ENCODE measurements at places on chromosomes 1 and 21.
A peak's percentile ranks its signal among the peaks of the same experiment; 100 is the strongest.

DNA sequence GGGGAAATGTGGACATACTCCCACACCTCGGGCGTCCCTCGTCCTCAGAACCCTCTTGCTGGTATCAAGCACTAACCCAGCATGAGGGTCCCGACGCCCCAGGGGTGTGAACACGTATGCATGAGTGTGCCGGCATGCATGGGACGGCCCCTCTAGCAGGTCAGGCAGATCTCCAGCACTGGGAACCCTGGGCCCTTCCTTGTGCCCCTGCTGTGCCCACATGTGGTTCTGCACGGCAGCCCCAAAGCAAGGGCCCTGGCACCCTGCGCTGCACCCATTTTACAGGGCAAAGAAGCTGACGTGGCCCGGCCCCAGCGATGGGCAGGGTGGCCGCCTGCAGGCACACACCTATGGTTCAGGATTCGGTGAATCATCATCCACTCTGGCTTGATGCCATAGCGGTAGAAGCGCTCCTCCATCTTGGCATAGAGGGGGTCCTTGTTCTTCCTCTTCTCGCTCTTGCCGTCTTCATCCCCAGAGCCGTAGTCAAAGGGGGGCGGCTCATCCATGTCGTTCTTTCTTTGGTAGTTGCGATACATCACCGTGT, 34.2 kb downstream of the CHD5 start:
- DNase-seq = no peak

DNA sequence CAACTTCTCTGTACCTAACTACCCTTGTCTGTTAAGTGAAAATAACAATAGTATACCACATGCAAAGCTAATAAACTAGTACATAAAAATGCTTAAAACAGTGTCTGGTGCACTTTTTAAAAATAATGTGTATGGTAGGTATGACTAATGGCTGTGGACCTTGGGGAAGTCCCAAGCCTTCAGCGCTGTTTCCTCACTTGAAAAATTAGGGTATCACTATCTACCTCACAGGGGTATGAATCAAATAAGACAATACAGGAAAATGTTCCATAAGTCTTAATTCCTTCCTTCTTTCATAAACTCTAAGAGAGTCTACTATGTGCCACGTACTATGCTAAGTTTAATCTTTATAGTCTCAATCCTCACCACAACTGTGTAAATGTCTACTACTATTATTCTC, 32.0 kb downstream of the EGLN1 start:
- DNase-seq = no peak

GRCh38 chr1:204879351-204879750, 8.7 kb downstream of the NFASC start:
- DNase-seq = no peak

DNA sequence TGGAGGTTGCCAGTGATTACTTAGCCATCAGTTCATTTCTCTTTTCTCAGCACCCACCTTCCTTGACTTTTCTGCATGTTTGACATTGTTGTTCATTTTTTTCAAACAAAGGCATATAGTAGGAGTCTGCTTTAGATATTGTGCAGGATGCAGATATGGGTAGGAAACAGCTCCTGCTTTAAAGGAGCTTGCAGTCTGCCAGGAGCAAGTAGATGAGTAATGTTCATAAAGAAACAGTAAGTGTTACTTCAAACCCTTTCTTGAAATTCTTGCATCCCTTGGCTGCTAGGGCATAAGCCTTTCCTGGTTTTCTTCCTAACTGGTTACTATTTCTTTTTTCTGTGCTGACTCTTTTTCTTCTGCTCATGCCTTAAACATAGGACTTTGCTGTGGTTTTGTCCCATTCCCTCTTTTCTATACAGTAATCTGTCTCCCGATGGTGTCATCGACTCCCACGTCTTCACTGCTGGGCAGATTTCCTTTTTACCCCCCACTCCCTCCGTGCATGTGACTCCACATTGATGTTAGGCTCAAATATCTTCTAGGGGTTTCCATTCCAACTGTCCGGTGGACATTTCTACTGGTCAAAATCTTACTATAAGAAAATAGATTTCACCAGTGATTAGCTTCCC, 20.4 kb downstream of the PTGFRN start:
- DNase-seq = no peak

DNA sequence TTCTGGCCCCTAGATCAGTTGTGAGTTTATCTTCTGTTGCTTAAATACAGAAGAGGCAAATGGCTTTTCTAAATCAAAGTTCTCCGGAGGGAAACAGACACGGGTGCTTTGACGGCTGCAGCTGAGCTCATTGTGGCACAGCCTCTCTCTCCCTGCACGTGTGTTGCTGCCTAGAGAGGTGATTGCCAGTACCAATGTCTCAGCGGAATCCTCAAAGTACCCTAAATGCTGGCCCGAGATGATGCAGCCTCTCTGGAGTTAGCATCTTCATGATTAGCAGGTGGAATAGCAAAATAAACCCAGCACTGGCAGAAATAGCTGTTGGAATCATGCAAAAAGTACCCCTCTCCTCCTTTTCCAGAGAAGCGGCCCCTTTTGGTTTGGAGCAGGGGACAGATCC, 192.2 kb downstream of the PRDM2 start:
- DNase-seq = no peak

DNA sequence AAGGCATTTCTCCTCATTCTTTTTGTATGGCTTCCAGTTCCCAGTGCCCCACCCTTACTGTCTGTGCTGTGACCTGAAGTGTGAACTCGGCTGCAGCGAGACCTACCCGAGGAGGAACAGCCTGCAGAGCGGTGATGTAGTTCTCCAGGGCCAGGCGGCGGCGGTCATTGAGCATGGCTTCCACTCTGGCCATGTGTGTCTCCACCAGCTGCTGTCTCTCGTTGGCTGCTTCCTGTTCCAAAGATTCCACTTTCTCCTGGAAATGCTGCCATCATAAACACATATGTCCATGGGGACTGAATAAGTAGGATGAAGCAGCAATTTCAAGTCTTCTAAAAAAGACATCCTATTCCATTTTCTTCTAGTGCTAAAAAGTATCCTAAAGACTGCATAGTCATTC, 195.6 kb downstream of the APP start:
- DNase-seq = no peak

DNA sequence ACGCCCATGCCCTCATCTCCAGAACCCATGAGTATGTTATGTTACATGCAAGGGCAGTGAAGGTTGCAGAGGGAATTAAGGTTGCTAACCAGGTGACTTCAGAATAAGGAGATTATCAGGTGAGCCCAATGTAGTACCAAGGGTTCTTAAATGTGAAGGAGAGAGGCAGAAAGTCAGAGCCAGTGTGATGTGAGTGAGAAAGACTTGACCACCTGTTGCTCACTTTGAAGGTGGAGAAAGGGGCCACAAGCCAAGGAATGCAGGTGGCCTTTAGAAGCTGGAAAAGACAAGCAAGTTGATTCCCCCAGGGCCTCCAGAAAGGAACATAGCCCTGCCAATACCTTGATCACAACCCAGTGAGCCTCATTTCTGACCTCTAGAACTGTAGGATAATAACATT, 84.7 kb upstream of the CLDN14 start:
- no peak for DNase-seq

- no peak for DNase-seq
Measured at GRCh38 chr1:206059355-206059915, 6.5 kb downstream of the RHEX start.

DNA sequence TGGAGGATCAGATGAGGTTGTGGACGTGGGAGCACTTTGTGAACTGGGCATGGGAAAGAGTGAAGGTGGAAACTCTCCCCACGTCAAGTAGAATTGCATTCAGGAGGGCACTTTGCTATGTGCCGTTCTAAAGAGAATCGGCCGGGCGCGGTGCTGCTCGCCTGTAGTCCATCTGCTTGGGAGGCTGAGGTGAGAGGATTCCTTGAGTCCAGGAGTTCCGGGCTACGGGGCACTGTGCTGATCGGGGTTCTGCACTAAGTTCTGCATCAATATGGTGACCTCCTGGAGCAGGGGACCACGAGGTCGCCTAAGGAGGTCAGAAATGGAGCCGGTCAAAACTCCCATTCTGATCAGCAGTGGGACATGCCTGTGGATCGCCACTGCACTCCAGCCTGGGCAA, 141.9 kb downstream of the PEX14 start:
- no peak for DNase-seq

DNA sequence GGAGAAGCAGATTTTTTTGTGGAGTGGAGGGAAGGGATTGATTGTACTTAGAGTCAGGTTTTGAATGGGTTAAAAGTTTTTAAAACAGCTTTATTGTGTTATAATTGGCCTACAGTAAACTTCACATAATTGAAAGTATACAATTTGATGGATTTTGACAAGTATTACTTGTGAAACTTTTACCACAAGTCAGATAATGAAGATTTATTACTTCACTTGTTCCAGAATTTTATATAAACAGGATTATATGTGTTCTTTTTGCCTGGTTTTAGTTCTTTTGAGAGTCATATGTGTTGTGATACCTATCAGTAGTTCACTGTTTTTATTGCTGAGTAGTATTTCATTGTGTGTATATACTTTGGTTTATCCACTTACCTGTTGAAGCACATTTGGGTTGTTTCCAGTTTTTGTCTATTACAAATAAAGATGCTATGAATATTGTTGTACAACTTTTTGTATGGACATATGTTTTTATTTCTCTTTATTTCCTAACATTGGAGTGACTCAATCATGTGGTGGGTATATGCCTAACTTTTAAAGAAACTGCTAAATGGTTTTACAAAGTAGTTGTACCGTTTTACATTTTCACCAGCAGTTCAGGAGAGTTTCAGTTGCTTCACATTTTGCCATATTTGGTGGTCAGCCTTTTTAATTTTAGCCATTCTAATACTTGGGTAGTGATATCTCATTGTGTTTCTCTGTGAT, 71.0 kb downstream of the DYRK1A start:
- no peak for DNase-seq

GRCh38 chr1:72013161-72013560, 269.2 kb downstream of the NEGR1 start:
- DNase-seq = no peak

- no peak for DNase-seq
Measured at GRCh38 chr1:24277420-24278169, 41.6 kb upstream of the GRHL3 start.

DNA sequence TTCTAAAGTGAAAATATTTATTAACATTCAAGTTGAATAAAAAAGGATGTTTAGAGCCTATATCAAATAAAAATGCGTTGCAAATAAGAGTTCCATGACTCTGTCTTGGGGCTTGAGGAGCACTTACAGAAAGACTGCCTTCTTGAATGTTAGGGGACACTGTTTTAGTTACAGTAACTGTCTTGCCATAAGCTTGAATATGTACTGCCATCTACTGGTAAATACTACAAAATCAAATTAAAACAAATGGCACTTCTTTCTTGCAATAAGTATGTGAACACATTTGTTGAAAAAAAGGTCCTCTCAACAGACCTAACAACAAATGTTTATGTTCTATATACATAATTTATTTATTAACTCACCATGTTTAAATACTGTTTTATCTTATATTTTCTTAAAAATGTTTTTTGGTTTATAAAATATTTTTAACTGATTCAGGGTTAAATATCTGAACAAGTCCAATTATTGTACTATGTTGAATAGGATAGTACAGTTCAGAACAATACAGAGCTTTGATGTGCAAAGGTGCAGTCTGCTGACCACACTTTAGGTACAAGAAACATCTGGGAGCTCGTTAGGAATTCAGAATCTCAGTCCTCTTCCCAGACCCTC, 199.5 kb downstream of the LRRIQ3 start:
- peak; percentile 84 for DNase-seq

- DNase-seq = no peak
Measured at GRCh38 chr1:14961661-14962267, 191.8 kb upstream of the TMEM51 start.

- DNase-seq = no peak
Measured at GRCh38 chr1:47703981-47704596, 266.2 kb downstream of the FOXD2 start.

DNA sequence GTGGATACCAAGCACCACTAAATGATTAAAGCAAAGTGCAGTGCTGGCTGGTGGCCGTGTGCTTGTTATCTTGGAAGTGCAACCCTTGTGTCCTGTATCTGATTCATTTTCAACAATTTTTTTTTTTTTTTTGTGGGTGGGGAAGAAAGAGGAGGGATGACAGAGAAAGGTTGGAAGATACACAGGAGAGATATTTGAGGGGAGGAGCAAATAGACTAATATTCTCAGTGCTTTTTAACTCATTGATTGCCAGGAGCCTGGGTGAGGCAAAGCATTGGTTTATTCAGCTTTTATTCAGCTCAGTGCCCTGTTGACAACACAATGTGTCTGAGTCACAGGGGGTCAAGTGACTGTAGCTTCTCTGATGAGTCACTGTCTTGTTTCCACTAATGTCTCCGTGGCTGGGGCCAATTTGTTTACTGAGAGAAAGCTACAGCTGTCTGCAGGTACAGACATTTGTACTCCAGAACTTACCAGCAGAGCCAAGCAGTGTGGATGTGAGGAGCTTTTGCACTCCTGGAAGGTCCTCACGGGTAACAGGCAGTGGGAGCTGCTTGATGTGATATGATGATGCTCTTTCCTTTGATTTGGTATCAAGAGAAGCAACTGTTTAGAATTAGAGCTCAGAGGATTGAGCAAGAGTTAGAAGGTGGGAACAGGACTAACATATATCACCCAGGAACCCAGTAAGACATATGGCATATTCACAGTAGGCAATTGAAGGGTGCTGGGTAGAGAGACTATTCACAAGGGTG, 23.6 kb upstream of the DNM3 start:
- no peak for DNase-seq

DNA sequence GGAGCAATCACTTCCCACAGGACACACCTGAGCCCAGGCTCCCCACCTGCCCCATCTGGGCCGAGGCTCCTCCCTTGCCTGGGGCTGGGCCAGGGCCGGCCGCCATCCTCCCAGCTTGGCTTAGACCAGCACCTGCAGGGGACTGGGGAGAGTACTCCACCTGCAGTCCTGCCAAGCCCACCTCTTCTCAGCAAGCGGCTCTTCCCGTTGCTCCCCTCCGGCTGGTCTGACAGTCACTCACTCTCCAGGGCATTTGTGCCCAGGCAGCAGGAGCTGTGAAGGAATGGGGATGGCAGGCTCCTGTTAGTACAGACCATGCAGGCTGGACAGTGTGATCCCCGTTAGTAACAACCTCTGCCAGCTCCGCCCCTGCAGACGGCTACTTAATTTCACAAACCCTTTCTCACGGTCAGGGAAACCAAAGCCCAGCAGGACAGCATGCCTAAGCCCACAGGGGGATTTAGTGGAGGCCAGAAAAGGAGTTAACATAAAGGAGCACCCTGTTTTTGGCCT, at the start of gene FYB2:
Gene FYB2, minus strand, starts transcription at position 18 of the 513 bp plus-strand sequence. CDS start 114 bp downstream, outside the sequence.
- DNase-seq = no peak

DNA sequence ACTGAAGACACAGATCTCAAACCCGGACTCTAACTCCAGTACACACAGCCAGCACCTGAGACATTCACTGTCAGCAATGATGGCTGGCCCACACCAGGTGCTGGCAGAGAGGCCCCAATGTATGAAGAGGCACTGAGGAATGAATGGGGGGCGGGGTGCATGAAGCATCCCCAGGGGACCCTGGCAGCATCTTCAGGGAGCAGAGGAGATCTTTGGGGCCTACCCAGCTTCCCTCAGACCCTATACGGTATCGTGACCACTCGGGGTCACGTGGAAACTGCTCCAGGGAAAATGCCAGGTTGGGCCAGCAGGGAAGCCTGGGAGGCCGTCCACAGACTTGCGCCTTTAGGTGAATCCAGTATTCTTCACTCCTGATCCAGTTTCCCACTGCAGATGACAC, 84.3 kb downstream of the NPHP4 start:
- DNase-seq = no peak
